Urinary bladder (tissue), 4 donors: ENCODE measurements at places on chromosomes 2 and 18.

DNA sequence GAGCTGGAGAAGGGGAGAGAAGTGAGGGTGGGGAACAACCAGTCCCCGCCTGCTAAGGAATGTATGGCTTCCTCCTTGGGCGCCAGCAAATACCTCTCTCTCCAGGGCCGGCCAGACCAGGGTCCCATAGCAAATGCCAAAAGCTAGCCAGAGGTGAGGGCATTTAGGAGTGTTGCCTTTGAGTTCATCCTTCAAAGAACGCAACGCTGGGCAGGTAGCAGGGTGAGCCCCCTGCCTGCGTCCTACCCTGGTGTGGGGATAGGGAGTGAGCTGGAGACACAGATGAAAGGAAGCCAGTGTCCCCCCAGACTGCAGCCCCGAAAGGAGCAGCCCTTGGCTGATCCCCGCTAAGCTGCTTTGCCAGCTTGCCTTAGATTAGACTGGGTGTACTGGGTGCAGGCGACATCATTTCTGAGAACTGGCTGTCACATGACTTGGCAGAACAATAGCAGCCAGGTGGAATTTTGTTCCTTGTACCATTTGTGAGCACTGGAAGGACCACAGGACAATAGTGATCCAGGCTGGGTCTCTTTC lies 40.4 kb downstream of the KLHL29 start:
- no peak for DNase-seq

DNA sequence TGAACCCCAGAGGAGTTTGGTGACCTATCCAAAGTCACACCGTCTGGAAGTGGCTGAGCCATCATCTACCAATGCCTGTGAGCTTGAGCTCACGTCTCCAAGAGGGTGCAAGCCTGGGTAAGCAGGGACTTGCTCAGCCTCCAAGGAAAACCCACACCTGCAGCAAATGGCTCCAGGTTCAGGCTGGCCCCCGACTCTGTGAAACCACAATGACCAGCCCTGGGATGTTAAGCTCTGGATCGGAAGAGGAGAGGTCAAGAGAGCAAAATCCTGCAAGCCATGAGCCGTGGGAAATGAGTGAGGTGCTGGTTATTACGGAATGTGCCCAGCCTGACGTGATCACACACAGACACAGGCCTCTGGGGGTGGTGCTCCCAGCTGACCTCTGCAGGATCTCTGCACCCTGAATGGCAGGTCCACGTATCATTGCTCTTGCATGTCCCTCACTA lies 94.1 kb upstream of the OTOS start:
- no peak for DNase-seq

- DNase-seq: no peak
Observed at GRCh38 chr18:26867471-26867870, 2.0 kb upstream of the AQP4 start.

- no peak for DNase-seq
Observed at GRCh38 chr2:25367296-25367695, 25.6 kb upstream of the DNMT3A start.

DNA sequence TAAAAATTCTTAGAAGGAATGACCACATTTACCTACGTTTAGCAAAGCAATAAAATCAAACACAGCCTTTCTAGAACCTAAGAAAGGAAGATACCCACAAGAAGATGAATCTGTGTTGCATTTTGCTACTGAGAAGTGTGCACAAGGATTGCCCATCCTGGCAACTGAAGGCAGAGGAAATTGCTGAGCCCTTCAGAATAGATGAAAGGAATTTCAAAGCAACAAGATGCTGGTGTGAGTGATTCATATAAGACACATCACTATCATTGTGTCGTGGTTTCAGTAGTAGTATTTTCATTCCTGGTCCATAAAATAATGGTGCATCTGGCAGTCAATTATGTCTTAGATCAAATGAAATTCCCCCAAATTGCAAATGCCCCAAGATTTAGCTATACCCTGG lies 48.4 kb upstream of the ANKRD44 start:
- DNase-seq: no peak

DNA sequence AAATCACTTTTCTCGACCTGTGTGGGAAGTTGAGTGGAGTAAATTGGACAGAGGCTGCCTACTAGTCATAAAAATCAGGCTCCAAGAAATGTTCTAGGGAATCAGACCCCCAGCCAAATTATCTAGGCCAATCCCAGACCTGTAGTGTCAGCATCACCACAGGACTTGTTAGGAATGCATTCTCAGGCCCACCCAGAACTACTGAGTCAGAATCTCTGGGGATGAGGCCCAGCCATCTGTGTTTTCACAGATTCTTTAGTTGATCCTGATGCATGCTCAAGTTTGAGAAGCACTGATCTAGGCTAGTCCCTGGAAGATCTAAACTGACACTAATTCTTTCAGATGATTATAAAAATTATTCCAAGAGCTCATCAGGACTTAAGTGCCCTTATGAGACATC lies 434.0 kb upstream of the MEIS1 start:
- no peak for DNase-seq

DNA sequence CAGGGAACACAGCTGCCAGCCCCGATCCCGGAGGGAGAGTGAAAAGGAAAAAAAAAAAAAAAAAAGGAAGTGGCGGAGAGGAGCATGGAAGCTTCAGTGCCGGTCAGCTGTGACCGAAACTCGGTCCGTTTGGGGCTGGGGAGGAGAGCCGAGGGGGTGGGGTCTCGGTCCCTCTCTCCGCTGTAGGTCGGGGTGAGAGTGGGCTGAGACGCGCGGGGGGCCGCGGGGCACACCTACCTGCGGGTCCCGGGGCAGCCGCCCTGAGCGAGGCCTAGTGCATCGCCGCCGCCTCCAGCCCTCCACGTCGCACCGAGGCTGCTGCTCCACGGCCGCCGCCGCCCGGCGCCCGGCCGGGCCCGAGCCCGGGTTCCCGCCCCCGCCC lies 536 bp downstream of the VPS54 start:
- DNase-seq: no peak
